ENCODE measurements at places on chromosomes 12 and 14.
A peak's percentile ranks its signal among the peaks of the same experiment; 100 is the strongest.

DNA sequence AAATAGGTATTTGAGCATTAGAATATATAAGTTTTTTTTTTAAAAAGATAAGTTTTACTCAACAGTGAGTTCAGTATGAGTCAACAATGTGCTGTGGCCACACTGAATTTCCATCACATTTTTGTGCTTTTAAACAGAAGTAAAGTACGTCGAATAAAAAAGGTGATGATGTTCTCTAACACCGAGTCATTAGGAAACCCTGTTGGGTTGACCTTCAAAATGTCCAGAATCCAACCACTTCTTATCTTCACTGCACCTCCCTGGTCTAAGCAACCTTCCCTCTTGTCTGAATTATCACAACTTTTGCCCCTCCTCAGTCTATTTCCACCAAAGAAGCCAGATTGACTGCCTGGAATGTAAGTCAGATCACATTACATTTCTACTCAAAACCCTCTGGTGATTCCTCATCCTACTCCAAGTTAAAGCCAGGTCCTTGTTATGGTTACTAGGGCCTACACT, 43.0 kb upstream of the SYCP3 start:
- no peak for DNase-seq

DNA sequence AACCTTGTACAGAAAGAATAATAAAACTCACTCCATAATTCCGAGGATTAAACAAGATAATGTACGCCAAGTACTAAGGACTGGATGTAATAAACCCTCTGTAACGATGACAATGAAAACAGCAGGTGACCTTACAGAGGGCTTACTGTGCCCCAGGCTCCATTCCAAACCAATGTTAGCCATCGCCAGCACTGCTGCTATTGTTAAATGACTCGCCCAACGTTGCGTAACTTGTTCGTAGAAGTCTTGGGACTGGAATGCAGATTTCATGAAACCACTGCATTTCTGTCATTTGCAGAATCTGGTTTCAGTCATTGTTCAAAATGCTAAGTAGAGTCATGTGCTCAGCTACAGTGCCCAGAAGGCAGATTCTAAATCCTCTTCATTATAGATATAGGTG, 728 bp upstream of the STON2 start:
- peak; percentile 86 for DNase-seq

GRCh38 chr12:55619354-55620138, 17.1 kb upstream of the OR10P1 start:
- DNase-seq: no peak

DNA sequence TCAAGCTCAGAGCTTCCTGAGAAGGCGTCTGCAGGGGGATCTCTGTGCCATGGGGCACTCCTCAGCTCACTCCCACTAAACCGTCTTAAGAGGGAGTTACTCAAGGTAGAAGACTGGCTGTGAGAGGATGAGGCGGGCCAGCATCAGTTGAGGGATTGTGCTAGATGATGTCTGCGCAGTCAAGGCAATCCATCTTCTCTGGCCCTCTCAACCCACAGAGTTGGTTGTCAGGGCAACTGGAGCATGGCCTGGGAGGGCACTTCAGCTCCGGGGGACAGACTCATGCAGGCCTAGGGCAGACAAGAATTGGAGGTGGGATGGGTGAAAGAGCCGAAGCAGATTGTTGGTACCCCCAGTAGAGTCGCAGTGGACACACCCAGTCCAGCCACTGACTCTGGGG, 9.0 kb downstream of the GSTZ1 start:
- DNase-seq: no peak

- DNase-seq: no peak
These were observed 111.6 kb downstream of the TSPAN8 start for GRCh38 chr12:71046215-71046614.

GRCh38 chr14:89813617-89814031, 140.9 kb downstream of the EFCAB11 start:
- DNase-seq: no peak

- no peak for DNase-seq
These were observed 85.1 kb downstream of the ATP23 start for GRCh38 chr12:58026426-58026825.

DNA sequence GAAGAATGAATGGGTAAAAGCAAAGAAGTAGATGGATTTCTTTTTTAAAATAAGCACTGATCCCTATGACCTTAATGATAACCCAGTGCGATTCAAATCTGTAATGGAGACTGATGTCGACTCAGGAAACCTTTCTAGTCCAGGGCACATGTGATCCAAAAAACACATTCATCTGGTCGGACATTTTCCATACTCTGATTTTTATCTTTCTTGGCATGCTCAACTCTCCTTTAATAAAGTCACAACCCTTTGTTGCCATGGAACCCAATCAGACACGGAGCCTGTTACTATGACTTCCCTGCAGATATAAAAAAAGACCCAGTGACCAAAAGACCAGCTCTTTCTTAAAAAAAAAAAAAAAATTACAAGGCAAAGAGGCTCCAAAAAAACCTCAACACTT, 27.9 kb downstream of the TMCC3 start:
- no peak for DNase-seq

DNA sequence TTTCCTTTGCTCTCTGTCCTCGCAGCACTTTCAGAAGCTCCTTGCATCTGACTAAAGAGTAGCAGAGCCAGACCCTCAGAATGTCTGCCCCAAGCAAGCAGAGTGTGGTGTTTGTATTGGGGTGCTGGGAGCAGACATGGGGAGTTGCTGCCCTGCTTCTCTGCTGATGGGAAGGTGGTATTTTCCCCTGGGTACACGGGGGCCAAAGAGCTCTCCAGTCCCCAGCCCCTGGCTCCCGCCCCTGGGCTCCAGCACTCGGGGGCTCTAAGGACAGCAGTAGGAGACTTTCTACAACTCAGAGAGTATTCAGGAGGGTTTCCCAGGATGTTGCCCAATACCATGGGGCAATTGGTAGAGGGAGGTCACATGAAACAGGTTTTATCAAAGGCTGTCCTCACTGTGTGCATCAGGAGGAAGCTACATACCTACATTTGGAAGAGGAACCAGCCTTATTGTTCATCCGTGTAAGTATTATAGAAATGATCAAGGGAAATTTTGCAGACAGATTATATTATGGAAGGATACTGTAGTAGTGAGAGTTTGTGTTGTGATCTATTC, 50.3 kb downstream of the DAD1 start:
- DNase-seq: no peak

DNA sequence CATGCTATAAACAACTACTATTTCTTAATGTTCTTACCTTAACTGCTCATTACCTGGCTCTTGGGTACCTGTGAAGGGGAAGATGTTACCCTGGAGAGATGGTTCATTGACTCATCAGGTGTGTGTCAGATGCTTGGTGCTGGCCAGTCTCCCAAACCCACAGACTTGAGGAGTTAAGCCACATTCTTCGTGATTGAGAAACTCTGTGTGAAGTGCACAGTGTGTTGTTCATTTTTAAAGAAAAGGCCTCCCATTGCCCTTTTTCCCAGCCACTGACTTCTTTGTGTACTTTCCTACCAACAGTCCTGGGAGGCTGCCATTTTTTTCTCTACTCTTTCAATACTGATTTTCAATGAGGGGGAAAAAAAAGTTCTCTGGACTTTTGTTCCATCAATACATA, 3.2 kb downstream of the MGST1 start:
- peak; percentile 79 for DNase-seq

GRCh38 chr12:6507102-6507998, 13.4 kb downstream of the NCAPD2 start:
- DNase-seq: no peak

DNA sequence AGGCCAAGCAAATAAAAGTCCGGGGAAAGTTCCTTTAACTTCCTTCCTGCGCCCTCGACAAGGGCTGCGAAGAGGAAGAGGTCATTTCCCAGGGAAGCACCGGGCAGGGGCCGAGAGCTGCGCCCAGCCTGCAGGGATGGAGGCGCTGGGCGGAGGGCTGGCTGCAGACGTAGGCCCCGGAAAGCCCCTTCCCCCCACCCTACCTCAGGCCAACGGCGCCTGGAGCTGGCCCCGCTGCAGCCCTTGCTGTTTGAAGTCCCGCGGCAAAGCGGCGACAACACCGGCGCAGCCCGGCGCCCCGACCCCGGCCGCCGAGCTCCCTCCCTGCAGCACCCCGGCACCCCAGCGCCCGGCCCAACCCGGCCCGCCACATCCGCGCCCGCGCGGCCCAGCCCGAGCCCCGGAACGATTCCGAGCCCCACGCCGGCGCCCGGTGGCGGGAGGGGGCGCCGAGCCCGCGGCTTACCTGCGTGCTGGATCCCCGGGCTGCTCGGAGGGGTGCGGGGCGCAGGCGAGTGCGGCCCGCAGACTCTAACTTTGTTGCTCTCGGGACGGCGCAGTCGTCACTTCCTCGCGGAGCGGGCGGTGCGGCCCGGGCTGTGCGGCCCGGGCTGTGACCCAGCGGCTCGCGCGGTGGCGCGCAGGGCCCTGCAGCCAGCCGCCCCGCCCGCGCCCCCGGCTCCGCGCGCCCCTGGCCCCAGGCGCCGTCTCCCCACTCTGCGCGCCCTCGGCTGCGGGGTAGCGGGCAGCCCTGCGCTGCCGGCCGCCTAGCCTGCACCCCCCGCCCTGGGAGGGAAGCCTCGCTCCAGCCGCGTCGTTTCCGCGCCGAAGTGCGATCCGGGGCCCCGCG, 64.8 kb upstream of the PTGR2 start:
- peak; percentile 56 for DNase-seq

DNA sequence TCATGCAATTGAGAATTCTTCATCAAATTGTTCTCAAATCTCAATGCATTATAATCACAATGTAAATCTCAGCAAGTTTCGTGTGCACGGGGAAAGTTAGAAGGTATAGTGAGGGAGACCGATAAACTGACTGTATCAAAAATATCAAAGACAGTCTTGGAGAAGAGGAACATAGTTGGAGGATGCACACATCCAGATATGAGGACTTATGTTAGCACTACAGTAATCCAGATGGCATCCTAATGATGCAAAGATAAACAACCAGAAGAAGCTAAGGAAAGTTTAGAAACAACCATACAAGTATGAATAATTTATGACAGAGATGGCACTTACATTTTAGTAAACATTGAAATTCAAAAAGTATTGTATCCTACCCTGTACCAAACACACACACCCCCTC, 760.1 kb downstream of the RPS29 start:
- no peak for DNase-seq

GRCh38 chr14:68628605-68629310, 164.1 kb downstream of the ZFP36L1 start:
- peak; percentile 68 for DNase-seq

DNA sequence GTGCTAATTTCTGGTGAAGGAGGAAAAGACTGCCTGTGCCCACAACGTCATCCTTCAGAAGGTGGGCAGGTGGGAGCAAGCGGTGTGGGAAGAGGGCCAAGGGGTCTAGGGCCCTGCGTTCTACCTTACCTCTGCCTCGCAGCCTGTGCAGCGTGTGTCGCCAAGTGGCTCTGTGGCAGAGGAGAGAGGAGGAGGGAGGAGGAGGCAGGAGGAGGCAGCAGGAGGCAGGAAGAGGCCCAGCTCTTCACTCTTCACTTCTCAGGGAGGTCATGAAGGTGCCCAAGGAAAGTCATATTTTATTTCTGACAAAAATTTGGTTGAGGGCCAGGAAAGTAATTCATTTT, 177.9 kb downstream of the MYRFL start:
- no peak for DNase-seq

DNA sequence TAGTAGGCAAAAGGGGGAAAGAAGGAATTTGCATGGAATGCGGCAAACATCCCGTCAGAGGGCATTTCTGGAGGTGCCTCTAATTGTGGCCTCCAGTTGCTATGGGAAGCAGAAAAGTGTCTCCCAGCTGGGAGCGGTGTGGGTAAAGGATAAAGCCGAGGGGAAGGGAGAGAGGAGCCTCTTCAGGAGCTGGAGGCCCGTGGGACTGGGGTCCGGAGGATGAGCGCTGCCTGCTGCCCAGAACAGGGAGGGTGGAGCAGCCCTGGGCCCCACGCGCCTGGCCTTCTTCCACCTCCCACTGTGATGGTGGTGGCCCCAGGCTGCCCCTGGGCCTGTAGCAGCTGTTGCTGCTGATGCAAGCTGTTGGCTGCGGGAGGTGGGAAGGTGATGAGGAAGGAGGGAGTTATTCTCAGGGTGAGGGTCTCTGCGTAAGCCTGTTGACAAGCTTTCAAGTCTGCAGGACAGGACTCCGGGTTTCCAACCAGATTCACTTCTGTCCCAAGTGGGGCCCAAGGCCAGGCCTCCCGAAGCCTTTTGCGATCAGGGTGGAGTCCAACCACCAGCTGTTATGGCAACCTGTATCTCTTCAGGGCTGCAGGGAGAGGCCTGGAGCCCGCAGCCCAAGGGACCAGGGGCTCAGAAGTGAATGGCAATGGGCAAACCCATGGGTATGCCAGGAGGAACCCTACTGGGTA, 19.1 kb upstream of the PGF start:
- peak; percentile 43 for DNase-seq

GRCh38 chr12:67572492-67572891, 76.1 kb upstream of the DYRK2 start:
- no peak for DNase-seq

GRCh38 chr12:47984331-47984801, 19.9 kb downstream of the COL2A1 start:
- no peak for DNase-seq

- DNase-seq: no peak
These were observed 204.9 kb upstream of the BCL2L14 start for GRCh38 chr12:11865824-11866223.

DNA sequence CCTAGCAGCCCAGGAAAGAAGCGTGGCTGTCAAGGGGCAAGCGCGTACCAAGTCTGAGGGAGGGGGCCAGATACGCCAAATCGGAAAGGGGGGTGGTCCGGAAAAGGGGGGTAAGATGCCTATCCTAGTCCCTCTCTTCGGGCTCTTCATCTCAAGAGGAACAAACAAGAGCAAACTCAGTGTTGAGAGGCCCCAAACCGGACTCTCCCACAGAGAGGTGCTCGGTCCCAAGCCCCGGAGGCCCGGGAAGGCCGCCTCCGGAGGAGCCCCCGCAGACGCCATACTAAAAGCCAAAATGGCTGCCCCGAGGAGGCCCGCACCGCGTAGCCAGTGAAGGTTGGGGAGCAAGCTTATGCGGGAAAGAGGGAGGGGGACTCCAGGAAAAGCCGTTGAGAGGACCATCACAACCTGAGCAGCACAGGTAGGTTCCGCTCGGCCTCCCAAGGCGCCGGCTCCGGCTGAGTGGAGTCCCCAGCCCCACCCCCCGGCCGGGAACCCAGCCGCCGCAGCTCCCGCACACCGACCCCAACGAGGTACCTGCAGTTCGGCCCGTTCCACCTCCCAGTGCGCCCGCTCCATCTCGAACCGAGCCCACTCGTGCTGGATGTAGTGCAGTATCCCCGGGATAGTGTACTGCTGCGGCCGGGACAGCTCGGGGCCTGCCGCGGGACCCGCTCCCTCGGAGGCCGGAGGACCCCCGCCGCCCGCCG, at the start of gene AP4S1:
Gene AP4S1, plus strand, starts transcription at position 283 of the 710 bp plus-strand sequence. CDS start 40,548 bp downstream, outside the sequence.
- DNase-seq: peak; percentile 72
